ENCODE measurements at places on chromosomes 2 and 18. TPM values are rescaled to one million over a fixed set of nuclear protein-coding genes. Genes with fewer than 3 reads are reported as not detected.
A peak's percentile ranks its signal among the peaks of the same experiment; 100 is the strongest.

The SH3YL1 gene
- total RNA-seq = 17.4 TPM

The MTCL1 gene
- 0.40 TPM for total RNA-seq

The ADAM23 gene
- 0.05 TPM for total RNA-seq

The DSEL gene
- total RNA-seq = not detected

DNA sequence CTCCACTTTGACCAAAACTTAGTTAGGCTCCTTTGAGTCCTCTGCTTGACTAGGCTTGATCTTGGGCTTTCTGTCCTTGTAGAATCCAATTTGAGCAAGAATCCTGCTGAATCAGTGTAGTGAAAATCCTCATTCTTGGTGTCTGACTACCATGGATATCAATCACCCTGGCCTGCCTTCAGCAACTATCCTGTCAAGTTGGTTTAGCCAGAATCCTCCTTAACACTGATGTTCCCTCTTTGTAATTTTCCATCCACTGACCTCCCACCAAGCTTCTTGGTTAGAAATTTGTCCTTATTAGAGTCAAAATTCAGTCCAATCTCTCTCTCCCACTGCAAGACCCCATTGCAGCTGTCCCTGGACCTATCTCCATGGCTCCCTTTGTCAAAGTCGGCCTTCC lies 494 bp upstream of the RBM45 start:
- DNase-seq = peak; percentile 57

GRCh38 chr2:181828122-181828705 lies 63.3 kb upstream of the ITPRID2 start:
- DNase-seq = no peak

DNA sequence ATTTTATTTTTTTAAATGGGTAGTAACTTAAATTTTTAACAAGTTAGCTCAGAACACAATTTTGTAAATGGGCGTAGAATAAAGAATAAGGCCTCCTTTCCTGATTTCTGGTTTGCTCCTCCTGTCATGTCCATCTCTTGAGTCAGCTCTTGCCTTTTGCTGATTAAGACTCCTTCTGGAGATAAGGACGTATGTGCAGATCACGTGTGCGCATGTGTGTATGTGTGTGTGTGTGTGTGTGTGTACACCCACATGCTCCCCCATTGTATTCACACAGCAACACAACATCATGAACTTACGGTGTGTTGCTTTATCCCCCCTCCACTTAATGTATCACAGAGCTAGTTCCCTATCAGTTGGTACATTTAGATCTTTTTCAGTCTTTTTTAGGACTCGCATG lies 182.9 kb downstream of the PRKCE start:
- DNase-seq = no peak

GRCh38 chr2:36704475-36705150 lies 8.1 kb downstream of the VIT start:
- peak; percentile 44 for DNase-seq

DNA sequence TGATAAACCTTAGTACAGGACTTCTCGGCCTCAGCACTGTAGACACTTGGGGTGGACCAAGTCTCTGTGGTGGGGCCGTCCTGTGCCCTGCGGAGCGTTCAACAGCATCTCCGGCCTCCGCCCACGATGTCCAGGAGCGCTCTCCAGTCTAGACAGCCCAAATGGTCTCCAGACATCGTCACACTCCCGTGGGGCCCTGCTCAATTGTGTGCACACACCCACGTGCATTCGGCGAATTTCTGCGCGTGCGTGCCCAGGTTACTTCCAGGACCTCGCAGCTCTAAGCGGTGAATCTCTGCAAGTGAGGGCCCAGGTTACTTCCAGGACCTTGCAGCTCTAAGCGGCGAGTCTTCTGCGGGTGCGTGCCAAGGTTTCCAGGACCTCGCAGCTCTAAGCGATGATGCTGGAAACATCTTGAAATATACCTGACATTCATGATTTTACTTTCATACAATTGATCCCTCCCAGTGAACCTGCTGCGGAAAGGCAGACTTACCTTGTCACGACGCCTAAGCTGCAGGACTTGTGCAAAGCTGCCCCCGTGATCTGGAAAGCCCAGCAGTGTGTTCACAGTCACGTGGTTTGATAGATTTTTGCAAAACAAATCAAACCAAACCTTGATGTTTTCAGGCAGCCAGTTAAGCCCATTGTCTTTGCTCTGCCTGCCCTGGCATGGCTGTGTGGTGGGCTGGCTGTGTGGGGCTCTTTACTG lies 16.1 kb upstream of the OTOS start:
- DNase-seq = no peak

- DNase-seq = no peak
Observed at GRCh38 chr2:222710736-222711135, 39.3 kb downstream of the MOGAT1 start.

GRCh38 chr2:68832233-68832869 lies 38.8 kb downstream of the BMP10 start:
- DNase-seq = peak; percentile 74

DNA sequence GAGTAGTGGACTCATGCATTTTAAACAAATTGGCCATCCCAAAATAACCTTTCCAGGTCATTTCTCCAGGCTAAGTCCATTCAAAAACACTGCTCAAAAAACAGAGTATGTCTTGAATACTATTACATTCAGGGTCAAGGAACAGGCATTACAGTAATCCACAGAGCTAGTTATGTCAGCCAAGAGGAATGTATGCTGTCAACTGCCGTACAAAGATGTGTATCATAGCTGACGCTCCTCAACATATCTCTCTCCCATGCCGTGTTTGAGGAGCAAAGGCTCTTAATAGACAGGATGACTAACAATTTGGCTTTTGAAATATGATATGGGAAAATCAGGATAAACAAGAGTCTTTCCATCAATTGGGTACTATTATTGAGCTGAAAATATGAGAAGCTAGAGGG lies 68.8 kb upstream of the KCTD1 start:
- DNase-seq = no peak

DNA sequence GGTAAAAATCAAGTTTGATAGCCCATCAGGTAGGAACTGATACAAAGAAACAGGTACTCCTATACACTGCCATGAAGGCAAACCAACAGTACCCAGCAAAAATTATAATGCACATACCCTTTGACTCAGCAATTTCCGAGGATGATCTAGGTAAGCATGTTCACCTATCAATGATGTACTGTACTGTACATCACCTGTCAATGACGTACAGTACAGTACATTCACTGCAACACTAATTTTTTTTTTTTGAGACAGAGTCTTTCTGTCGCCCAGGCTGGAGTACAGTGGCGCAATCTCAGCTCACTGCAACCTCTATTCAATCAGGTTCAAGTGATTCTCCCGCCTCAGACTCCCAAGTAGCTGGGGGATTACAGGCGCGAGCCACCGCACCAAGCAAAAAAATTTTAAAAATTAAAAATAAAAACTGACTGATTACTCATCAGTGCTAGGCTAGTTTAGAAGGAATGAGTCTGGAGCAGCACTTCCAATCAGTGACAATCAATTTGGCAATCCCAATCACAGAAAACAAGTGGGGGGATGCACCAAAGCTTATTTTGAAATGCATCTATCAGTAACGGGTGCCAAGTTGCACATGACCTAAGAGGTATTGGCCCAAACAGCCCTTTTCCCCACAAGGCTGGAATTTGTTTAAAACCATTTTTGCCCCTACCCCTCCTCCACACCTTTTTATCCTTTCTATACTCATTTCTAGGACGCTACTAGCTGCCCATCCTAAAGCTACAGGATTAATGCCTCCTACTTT lies 8.2 kb downstream of the SRSF7 start:
- DNase-seq = no peak

- no peak for DNase-seq
Observed at GRCh38 chr2:67075530-67076238, 321.4 kb upstream of the ETAA1 start.

All from activated CD4-positive, alpha-beta T cell treated with anti-CD3 and anti-CD28 coated beads, Interleukin-2, amount 10 ng/mL, durations not matched to agents 24 days and 14 days (primary cell).